ENCODE measurements at places on chromosomes 6 and 20.

DNA sequence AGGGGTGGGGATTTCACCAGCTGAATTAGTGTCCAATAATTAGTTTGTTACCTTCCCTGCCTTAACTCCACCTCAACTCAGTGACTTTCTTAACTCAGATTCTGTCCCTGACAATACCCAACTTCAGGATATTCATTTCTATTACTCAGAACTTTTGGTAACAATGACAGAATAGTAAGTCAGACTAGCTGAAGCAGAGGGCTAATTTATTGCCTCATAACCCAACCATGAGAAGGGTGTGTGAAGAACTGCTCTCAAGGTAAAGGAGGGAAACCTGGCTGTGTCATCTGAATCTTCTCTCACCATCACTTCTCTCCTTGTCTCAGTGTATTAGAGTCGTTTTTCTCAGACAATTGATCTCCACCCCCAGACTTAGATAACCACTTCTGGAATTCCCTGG, 1.2 kb upstream of the PI3 start:
- no peak for DNase-seq

GRCh38 chr6:49325891-49326290, 137.2 kb downstream of the MMUT start:
- no peak for DNase-seq

- no peak for DNase-seq
Observed at GRCh38 chr6:72850469-72850868, 228.6 kb downstream of the KCNQ5 start.

GRCh38 chr6:54481091-54481490, 172.8 kb downstream of the TINAG start:
- DNase-seq: no peak

DNA sequence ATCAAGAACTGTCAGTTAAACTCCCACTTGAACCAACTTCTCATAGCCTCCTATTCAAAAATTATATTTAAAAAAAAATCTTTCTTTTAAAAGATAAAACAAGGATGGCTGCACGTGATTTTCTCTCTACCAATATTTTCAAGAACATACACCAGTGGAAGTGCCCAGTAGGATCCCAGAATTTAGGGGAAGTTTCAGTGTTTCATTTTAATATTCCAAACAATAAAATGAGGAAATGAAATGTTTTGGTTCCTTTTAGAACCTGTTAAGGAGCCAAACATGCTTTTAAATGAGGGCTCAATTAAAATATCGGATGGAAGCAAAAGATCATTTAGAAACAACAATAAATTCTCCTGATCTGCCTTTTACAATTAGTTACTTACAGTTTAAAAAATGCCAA, 26.4 kb upstream of the PRELID3B start:
- no peak for DNase-seq

DNA sequence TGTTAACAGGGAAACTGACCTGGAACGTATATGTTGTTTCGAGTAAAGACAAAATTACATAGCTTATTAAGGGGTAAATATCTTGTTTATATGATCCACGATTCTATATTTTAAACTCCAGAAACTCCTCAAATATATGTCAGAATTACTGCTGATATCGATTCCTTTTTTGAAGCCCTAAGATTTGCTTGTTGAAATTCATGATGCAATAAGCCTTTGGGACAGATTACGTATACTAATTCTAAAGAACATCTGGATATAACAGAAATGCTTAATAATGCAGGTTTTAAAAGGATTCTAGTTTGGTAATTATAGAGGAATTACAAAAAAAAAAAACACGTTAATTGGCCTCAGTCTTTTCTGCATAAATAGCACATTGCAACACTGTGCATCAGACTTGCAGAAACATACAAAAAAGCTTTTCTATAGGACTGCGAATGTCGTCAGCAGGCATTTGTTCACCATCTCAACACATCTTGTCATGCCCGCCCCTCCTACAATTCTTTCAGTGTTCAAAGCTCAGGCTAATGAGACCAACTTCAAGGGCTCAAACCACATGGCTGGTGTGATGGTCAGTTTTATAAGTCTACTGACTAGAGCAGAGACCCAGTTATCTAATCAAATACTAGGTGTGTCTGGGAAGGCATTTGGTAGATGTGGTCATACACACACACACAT, 74.9 kb downstream of the AGPAT4 start:
- no peak for DNase-seq

DNA sequence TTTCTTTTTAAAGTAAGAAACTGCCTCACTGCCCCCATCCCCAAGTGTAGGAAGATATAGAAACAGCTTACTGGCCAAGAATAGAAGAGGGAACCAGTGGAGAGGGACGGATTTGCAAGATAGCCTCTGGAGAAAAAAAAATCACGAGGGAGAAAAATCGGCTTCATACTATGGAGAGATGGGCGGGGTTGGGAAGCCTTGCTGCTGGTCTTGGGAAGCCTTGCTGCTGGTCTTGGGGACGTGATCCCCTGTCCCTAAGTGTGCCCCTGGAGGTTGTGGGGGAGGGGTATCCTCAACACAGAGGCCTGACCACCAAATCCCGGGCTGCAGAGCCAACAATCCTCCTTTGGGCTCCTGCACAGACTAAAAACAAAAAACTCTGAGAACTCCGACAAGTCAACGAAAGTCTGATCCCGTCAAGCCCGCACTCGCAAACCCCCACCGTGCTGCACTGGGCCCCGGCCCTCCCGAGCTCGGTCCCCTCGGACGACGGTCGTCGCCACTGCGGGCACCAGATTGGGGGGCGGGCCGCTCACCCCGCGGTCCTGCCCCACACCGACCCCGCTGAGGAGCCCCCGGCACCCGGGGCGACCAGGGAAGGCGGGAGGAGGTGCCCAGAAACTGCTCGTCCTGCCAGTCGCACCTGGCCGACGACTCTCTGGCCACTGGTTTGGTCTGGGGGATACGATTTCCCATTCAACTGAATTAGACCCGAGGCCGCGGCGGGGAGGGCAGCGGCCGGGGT, 750 bp downstream of the MAP7 start:
- DNase-seq: no peak

DNA sequence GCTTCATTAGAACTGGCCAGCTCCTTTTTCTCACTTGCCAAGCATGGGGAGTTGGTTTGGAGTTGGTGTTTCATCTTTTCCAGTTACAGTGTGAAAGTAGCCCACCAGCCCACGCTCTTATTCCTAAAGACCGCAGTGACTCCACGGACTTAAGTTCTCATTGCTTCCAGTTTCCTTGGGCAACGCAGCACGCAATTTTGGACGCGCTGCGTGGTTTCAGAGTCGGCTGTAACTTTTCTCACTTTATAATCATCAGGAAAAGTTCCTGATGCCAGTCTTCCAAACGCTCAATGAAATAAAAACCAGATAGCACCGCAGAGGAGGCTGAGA, 381 bp upstream of the PEX7 start:
- DNase-seq: no peak

GRCh38 chr6:43267619-43268354, 24.5 kb downstream of the TTBK1 start:
- DNase-seq: no peak

DNA sequence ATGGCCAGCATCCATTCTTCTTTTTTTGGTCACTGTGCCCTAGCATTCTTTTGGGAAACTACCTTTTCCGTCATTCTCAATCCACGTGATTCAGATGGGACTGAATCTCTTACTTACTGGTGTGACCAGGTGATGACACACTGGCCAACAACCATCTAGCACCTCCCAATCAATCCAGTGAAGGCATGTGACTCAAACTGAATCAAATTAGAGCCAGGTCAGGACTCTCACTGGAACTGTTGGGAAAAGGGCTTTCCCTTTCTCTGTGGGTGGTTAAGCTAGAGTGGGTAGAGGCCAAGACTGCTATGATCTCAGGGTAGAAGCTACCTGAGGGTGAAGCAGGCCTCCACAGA, 36.2 kb upstream of the ZMYND8 start:
- no peak for DNase-seq

DNA sequence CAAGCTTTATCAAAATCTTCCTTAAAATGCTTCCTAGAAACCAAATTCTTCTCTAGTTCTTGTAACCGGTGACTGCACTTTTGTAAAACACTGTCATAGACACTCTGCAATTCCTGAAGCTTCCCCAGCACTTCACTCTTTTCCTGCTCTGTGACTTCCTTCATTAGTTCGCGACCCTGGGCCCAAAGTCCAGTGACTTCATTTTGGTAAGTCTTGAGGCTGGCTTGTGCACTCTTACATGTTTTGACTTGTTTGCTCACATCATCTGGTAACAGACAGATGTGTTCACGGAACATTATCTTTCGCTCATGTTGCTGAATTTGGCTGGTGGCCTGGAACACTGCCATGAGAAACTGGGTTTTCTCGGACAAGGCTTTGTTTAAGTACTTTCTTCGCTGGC, 306.2 kb downstream of the SYNE1 start:
- no peak for DNase-seq

- DNase-seq: no peak
Observed at GRCh38 chr6:72783035-72783434, 161.2 kb downstream of the KCNQ5 start.

DNA sequence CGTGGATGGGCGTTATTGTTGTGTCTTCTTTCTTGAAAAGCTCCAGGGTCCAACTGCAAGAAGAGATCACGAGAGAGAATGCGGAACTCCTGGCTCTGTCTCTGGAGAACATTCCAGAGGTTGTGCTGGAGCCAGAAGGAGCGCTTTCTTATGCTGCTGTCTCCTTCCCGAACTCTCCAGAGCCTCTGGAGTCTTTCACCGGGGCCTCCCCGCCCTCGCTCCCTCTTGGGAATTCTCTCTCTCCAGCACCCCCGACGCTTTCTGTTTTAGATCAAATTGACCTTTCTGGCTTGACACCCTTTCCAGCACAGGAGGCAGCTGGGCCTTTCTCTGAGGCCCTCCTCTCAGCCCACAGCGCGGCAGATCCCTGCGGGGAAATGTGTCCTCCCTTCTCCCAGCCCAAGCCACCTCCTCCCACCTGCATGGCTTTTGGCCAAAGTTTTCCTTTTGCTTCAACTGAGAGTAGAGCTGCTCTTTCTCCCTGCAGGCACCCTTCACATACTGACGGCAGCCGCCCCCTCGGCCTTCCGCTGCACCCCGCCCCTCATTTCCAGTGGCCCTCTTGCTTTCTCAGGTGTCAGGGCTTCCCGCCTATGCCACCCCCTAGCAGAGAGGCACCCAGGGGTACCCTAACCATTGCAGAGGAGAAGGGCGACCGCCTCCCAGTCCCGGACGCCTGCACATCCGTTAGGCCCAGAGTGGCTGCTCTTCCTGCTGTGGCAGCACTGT, 6.6 kb upstream of the CCR6 start:
- no peak for DNase-seq

DNA sequence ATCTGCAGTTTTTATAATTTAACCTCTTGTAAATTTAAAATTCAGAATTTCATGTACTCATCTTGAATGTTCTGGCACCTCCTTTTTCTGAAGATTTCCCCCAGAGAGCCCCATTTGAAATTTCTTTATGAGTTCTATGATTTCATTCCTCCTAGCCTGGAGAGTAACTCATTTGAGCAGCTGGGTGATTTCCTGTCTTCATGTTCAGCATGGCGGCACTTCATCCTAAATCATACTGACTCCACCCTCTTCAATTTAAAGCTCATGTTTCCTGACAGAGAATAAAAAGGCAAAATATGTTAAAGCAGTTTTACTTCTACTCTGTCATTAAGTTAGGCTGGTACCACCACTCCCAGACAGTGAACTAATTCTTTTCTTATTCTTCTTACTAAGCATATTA, 250.9 kb upstream of the POU3F2 start:
- DNase-seq: no peak

DNA sequence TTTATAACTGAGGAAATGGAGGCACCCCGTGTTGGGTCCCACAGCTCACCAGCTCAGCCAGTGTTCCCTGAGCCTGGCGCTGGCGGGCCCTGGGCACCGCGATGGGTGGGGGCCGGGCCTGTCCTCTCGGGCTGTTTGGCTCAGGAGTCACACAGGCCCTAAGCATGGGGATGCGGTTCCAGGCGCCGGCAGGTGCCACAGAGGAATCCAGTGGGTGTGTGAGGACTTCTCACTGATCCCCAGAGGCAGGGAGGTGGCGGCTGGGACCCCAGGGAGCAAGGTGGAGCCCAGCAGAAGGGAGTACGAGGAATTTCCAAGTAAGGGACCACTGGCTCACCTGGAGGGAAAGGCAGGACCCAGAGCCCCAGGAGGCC, 57.5 kb downstream of the IRF4 start:
- DNase-seq: no peak

- DNase-seq: no peak
Observed at GRCh38 chr6:150711584-150712504, 112.2 kb downstream of the PLEKHG1 start.

- peak; percentile 42 for DNase-seq
Observed at GRCh38 chr6:166258854-166259276, 49.3 kb downstream of the PRR18 start.

All from stimulated activated CD8-positive, alpha-beta memory T cell treated with anti-CD3 and anti-CD28 coated beads, Interleukin-7, amount 100 ng/mL, for 48 hours (primary cell).